ENCODE measurements at places on chromosomes 3 and 15. TPM values are rescaled to one million over a fixed set of nuclear protein-coding genes. Genes with fewer than 3 reads are reported as not detected.

DNA sequence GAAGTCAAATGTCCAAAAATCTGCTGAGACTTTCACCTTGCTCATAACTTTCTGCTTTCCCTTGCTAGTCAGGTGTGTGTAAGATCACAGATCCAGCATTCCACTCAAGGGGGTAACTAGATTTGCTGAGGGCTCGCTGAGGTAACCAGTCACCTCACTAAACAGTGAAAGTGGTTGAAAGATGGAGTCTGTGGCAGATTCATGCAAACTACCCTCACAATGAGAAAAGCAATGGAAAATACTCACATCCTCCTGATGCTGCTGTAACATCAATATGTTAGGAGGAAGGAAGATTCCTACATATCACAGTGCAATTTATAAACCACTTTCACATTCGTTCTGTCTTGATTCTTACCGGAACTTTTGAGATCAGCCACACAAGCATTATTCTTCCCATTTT, 174.3 kb upstream of the BCL6 start:
- no peak for DNase-seq

DNA sequence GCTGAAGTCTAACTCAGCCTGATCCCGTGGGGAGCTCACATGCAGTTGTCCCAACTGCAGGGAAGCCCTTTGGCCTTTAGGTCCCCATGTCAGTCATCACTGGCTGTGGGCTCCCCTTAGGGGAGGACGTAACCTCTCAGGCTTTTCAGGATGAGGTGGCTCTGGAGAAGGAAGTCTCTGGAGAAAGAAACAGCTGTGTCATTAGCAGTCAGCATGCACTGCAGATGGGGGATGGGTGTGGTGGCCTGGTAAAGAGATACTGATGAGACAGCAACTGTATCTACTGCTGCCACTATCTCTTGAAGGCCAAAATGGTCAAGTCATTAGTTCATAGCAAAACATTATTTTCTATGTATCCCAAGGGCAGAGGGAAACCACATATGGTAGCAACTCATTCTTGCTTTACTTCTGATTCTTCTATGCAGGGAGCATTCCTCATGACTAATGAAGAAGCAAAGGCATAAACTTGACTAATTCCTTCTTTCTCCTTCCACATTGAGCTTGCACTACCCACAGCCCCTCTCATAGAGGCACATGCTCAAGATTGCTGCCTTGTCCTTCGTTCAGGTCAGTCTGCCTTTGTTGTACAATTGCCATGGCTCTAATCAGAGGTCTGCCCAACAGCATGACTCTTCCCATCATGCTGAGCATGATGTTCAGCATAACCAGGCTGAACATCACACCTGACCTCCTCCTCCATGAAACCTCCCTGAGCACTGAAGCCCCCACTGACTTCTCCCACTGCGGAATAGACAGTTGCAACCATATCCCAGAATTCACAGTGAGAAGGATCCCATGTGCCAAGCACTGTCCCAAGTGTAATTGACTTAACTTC, 47.8 kb upstream of the TMEM158 start:
- DNase-seq, result peak; percentile 7

DNA sequence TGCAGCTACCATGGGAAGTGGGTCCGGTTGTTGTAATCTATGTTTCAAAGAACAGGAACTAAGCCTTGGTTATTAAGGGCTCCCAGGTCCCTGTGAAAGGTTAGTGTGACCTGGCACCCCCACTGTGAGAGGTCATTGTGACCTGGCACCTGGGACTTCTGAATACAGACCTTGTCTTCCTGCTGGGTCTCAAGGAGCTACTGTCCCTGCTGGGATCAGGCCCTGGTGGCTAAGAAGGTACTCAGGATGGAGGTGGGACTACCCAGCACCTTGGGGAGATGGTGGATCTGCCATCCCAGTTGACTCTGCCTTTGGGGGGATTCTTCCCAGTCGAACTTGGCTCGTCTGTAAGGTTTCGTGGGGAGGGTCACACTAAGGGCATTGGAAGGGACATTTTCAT, 10.3 kb upstream of the SLCO2A1 start:
- no peak for DNase-seq

DNA sequence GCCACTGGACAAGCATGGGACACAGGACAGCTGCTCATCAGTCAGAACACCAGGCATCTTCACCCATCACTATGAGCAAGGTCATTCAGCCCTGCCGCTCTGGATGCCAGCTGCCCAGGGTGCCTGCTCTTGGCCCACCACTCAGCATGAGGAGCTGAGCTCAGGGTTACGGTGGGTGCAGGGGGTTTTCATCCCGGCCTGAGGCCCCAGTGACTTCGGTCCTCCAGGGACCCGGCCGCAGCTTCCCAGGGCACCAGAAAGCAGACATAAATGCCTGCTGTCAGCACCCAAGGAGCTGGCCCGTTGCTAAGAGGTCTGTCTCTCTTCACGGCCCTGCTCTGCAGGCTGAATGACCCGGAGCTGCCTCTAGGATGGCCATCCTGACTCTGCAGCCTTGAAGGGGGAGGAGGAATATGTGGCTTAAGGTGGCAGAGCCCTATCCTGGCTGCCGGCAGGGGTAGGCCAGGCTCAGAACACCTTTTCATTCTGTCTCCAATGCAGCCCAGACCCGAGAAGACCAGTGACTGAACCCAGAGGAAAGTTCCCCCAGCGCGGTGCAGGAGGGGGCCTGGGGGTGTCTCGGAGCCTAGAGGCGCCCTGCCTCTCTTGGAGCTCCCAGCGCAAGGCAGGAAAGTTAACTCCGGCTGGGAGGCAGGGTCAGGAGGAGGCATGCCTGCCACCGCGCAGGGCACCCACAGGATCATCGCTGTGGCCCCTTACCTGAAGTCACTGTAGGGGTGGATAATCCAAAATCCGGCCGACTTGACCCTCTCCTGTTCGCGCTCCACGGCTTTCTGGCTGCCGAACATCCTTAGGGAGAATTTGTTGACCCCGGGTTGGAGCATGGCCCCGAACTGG, 1.8 kb downstream of the HCN4 start:
- no peak for DNase-seq

DNA sequence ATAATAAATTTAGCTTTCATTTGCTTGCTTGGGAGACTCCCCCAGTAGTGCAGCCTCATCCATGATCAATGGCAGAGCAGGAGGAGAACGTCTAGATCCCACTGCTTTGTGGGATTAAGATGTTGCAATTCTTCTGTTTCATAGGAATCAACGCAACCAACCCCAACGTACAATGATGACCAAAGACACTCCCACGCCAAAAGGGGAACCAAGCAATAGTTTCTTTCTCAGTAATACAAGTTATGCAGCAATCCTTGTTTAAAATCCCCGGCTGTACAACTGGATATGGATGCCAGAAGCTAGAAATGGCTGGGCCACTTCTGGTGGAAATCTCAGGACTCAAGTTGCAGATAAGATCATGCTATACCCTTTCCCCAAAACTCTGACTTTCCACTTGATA, 411.2 kb downstream of the VPS13C start:
- DNase-seq, result no peak

- no peak for DNase-seq
These were observed 27.4 kb upstream of the PLSCR2 start for GRCh38 chr3:146496726-146497125.

- DNase-seq, result peak; percentile 61
These were observed 595 bp downstream of the PDCD7 start for GRCh38 chr15:65132878-65133547.

- DNase-seq, result no peak
These were observed 125.0 kb upstream of the SMAD3 start for GRCh38 chr15:66940368-66940767.

The RAB8B gene
- total RNA-seq, result 71.5 TPM

The DNAJA4 gene
- total RNA-seq, result 4.3 TPM

All from fibroblast of villous mesenchyme (primary cell).